ENCODE measurements at places on chromosomes 5 and 9.
A peak's percentile ranks its signal among the peaks of the same experiment; 100 is the strongest.

DNA sequence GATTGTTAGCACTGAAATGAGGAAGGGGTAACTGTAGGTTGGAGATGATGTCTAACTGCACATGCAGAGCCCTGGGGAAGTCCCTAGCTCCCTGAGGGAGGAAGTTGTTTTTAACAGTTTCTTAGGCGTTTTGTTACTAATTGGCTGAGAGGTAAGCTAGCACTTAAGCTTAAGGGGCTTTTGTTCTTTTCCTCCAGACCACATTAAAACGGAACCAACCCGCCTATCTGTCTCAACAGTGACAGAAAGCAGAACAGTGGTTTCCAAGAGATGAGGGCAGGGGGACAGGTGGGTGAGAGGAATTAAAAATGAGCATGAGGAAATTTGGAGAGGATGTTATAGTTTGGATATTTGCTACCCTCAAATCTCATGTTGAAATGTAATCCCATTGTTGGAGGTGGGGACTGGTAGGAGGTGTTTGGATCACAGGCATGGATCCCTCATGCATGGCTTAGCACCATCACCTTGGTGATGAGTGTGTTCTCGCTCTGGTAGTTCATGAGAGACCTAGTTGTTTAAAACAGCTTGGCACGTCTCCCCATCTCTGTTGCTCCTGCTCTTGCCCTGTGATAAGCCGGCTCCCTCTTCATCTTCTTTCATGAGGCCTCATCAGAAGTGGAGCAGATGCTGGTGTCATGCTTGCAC, 38.9 kb downstream of the LYRM7 start:
- DNase-seq = peak; percentile 60

- DNase-seq = peak; percentile 16
Observed at GRCh38 chr9:5714501-5715401, 85.8 kb downstream of the RIC1 start.

GRCh38 chr9:11735391-11735790, 957.8 kb upstream of the TYRP1 start:
- no peak for DNase-seq

DNA sequence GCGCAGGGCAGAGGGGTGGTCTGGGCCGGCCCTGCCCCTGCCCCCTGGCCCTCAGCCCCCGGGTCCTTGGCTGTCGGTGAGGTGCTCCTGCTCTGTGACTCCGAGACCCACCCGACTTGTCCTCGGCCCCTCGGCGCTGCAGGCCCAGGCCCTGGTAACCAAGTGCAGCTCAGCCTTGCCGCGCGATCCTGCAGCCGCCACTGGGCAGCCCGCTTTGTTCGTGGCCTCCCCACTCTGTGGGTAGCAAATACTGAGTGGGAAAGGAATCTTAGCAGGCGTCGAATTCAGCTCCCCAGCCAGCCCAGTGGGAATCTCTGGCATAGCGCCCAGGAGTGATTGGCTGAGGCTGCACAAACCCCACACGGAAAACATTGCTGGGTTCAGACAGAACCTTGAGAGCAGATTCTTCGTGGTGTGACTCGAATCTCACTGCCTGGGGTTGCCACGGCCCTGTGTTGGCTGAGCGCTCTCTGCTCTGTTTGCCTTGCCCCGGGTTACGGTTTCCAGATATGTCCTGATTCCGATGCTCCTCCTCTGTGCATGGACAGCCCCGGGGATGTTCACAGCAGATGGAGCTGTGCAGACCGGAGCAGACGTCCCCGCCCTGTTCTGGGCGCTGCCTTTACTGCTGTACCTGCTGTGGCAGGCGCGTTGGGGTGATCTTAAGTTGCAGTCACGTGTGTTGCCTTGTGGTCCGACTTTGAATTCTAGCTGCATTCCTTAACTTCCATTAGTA, 13.4 kb upstream of the EXOC3 start:
- DNase-seq = no peak

DNA sequence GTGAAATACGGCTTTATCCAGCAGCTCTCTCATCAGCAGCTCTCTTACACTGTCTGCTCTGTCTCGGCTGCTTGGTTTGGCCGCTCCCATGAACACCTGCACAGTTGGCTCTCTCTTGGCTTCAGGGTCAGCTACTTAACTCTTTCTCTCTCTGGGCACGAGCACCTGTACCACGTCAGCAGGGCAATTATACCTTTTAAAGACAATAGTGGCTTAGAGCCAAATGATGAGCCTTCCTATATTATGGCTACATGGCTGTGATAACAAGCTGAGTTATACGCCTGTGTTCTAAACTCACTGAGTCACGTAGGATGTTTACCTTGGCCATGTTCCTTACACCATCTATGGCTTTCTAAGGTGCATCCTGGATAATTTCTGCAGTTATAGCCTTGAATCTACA, 69.2 kb upstream of the CTNND2 start:
- DNase-seq = no peak

DNA sequence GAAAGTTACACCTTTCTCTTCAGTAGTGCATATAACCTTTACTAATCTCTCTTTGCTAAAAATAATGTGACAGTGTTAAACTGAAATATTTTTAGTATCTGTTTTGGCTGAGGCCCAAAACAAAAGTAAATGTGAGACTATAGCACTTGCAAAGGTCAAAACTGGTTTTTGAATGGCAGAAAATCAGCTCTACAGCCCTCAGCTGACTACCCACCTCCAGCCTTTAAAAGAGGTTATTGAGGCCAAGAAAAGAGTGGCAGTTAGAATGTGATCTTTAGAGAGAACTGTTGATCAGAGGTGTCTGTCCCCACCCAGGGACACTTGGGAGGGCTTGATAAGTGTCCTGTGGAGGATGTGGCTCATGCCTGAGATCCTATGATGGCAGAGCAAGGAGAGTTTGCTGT, 30.9 kb downstream of the PRKACG start:
- no peak for DNase-seq

DNA sequence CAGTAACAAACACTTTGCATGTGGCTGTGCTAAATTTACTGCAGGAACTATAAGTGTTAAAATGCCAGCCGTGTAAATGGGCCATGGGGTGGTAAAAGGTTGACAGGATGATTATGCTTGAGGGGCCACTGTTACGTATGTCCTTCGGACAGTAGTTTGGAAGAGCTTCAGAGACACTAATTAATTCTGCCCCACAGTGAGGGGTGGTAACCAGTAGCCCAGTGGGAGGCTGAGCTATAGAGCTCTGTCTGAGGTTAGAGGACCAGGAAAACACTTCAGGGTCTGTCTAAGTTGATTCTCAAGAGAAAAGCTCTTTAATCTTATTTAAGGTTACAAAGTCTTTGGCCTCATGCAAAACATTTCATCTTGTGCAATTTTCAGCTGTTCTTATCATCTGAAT, 176.6 kb downstream of the DMRTA1 start:
- DNase-seq = no peak

GRCh38 chr9:79817438-79818004, 245.8 kb downstream of the TLE4 start:
- DNase-seq = no peak

- no peak for DNase-seq
Observed at GRCh38 chr5:59164041-59164830, 581.4 kb downstream of the RAB3C start.

DNA sequence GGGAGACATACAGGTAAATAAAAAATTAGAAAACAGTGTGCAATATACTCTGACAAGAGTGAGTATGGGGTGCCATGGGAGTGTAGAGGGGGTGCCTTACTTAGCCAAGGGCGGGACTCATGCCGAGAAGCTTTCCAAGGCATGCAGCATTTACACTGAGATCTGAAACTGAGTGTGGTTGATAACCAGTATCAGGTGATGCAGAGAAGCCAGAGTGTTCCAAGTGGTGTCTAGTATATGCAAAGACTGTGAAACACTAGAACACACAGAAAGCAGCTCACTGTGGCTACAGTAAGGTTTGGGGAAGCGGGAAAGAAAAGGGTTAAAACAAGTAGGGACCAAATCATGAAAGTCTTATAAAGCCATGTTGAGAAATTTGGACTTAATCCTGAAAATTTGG, 30.5 kb upstream of the ERBIN start:
- DNase-seq = no peak

DNA sequence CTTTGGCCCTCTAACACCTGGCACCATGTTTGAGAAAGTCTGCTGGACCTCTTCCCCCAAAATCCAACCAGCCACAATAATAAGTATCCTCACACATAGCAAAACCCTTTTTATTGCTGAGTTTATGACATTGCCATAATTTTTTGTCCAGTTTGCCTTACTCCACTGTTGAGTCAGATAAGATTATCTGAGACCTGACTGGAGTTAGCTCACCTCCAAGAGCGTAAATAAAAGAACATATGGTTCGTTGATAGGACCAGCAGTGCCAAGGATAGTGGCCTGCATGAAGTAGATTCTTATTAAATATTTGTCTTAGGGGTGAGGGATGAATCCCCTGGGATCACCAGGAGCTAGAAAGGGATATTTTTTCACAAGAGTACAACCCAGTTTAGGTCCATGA, 510.6 kb upstream of the MPDZ start:
- DNase-seq = no peak

DNA sequence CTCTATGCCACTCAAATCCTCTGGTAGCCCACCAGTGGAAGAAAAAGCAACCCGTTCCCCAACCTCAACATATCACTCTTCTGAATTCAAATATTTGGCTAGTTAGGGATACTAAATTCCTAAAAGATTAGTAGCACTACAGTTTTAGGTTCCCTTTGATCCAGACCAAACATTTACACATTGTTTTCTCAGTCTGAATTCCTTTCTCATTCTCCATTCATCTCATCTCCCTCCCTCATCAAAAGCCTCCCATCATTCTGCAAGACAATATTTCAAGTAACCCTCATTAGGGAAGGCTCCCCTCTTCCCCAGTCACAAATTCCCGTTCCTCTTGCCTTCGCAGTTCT, 26.3 kb downstream of the ADAM19 start:
- DNase-seq = no peak

DNA sequence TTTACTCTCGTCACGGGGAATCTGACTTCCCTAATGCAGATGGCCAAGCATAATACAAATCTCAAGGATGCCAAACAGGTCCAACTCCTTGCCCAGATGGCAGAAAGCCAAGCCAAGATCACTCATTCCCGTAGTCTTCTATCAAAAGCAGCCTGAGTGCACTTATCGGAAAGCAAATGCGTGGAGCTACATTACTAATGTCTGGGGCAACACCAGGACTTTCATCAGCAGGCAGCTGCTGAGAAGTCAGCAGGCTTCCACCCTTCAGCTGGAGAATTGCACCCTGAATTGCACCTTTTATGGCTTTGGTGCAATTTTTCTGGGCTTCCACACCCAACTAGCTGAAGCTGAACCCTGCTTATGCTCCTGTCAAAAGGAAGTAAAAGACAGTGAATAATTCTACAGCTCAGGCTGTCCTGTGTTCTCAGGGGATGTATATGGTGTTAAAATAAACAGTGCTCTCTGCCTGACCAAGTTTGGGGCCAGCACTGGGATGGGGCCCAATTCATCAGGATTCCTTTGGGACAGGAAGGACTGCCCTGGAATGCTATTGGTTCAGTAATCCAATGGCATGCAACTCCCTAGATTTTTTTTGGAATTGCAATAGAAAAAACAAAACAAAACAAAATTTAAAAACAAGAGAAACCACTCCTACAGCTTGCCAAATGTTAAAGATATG, 92.6 kb downstream of the DPYSL3 start:
- DNase-seq = no peak

DNA sequence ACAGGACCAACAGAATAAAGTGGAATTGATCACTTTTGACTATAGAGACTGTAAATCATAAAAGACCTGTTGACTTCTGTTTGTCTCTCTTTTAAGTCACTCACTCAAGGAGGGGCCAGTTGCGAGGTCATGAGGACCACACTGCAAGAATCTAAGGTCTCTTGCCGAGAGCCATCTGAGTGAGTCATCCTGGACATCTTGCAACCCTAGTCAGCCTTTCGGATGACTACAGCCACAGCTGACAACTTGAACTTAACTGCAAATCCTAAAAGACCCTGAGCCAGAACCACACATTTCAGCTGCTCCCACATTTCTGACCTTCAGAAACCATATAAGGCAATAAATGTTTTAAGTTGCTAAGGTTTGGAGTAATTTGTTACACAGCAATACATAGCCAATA, 129.7 kb upstream of the RAD23B start:
- no peak for DNase-seq

GRCh38 chr5:76292620-76293322, 110.3 kb upstream of the IQGAP2 start:
- no peak for DNase-seq

DNA sequence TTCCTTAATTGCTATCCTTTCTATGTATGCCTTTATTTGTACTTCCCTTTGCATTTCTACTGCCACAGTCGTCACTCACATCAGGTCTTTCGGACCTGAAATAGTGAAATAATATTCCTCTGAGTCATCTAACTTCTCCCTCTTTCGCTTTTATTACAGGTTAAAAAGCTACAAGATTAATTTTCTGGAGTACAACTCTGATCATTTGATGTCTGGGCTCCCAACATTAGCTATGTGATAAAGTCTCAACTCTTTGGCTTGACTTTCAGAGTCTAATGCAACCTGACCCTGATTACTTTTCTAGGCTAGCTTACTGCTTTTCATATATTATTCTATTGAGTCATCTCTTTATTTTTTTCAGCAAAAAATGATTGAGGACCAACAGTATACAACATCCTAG, 638.8 kb upstream of the WWC1 start:
- no peak for DNase-seq

GRCh38 chr5:52453176-52453575, 334.5 kb upstream of the ITGA1 start:
- DNase-seq = no peak

DNA sequence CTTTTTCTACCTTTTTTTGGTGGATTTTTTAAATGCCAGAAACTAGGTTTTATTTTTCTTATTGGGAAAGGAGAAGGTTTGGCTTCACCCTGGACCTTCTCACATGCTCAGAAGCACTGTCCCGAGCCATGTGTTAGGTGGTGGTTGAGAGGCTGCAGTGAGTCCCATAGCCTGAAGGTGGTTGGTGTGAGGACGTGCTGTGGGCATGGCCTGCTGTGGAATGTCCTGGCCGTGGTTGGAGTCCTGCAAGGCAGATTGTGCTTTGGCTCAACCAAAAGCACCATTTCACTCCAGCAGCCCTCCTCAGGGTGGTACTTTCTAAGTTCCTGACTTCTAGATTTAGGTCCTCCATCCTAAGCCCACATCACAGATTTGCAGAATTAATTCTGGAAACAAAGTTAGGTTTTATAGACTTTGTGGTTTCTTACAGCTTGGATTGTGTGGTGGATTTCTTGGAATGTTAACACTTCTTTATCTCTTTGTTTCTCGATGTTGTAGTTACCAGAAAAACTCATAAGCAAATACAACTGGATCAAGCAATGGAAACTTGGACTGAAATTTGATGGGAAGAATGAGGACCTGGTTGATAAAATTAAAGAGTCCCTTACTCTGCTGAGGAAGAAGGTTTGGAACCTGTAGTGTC, 22.6 kb downstream of the OTULIN start:
- peak; percentile 14 for DNase-seq

- DNase-seq = no peak
Observed at GRCh38 chr9:130942679-130943078, 3.6 kb upstream of the FIBCD1 start.

GRCh38 chr9:105053209-105053652, 125.3 kb upstream of the ABCA1 start:
- DNase-seq = no peak

GRCh38 chr5:136808756-136809155, 443.4 kb upstream of the TRPC7 start:
- no peak for DNase-seq

- DNase-seq = peak; percentile 85
Observed at GRCh38 chr9:129500161-129500862, 120.6 kb downstream of the C9orf50 start.
